GM13976 (cell line): ENCODE measurements at places on chromosomes 1 and 21.

- DNase-seq, result no peak
Measured at GRCh38 chr1:33170351-33171274, 11.2 kb downstream of the TRIM62 start.

DNA sequence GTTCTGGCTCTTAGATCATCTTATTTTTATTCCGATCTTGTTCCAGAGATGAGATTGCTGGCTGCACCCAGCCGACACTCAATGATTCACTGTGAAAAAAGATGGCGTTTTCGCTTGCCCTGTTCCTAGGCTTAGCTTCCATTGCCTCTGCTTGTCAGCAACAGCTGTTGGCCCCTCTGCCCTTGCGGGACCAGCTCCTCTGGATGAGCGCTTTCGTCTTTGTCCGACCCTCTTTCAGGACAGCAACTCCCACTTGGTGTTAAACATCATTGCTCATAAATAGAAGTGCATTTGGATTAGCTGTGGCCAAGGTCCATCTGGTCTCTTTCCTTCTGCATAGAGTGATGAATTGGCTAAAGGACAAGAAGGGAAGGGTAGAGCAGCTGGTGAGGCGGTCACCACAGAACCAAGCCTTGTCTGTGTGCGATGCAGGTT lies 43.5 kb upstream of the SCCPDH start:
- no peak for DNase-seq

GRCh38 chr21:14757533-14758327 lies 211.6 kb upstream of the SAMSN1 start:
- DNase-seq, result no peak

DNA sequence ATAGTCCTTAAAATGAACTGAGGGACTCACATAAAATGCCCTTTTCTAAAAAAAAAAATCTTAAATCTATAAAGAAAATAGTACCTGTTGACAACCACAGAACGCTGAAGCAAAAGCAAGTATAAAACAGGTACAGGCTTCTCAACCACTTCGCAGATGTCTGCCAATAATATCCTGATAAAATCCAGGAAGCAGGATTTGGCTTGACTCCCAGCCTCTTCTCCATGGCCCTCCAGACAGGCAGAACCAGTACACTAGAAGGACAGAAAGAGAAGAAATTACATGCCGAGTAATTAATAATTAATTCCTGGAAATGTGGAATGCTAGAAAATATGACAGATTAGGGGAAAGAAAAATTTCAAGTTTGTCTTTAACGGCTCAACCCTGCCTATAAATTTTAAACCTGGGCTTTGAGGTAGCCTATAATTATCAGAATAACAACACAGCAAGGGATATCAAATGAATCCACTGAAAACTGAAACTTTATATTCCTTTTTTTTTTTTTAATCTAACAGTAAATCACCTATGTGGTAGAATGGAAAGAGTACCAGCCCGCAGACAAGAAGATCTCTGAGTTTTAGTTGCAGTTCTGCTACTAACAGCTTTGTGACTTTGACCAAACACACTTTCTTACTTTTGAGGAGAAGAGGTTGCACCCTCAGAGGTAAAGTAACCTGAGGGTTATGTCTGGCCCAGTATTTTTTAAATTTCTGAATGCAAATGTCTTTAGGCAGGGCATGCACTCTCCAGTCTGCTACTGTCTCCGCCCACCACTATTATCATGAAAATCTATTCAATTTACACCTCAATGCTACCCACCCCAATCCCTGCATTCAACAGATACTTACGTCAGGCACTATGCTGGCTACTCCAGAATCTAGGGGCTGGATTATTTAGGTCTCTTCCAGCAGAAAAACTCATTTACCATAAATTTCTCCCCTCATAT lies 2.7 kb downstream of the KIAA0319L start:
- no peak for DNase-seq

- no peak for DNase-seq
Measured at GRCh38 chr1:231774719-231775335, 148.2 kb downstream of the DISC1 start.

DNA sequence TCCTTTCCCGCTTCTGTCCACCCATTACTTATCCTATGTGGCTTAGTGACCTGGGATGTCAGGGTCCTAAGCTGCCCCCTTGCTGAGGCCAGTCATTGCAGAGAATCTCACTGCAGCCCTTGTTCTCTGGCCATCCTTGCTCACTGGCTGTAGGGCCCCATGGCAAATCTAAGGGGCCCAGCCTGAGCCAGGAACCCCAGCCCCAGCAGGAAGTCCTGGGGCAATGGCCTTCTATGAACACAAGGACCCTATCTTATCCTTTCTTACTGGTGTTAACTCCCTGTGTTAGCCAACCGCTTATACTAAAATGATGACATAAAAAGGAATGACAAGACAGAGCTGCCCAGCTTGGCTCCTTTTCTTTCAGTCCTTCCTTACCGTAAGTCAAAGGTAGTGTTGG lies 29.9 kb downstream of the DHCR24 start:
- no peak for DNase-seq

DNA sequence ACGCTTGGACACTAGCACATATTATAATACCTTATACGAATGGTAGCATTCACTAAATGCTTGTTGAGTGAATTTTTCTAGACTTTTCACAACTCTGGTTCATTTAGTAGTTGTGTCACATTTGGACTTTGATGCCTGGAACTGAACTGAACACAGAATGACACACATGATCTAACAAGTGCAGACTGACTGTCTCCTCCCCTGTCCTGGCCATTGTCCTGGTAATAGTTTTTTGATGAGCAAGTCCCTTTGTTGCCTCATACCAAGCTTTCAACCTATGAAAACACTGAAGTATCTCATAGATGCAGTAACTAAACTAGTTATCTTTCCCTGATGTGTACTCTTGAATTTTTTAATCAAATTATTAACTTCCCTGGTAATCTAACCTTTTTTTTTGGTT lies 66.4 kb downstream of the LRRC8D start:
- DNase-seq, result no peak
